ENCODE measurements at places on chromosomes 2 and 18.
A peak's percentile ranks its signal among the peaks of the same experiment; 100 is the strongest.

GRCh38 chr2:45000341-45000901 lies 8.8 kb downstream of the SIX2 start:
- DNase-seq: no peak

GRCh38 chr2:200298816-200299215 lies 7.7 kb upstream of the SPATS2L start:
- no peak for DNase-seq

DNA sequence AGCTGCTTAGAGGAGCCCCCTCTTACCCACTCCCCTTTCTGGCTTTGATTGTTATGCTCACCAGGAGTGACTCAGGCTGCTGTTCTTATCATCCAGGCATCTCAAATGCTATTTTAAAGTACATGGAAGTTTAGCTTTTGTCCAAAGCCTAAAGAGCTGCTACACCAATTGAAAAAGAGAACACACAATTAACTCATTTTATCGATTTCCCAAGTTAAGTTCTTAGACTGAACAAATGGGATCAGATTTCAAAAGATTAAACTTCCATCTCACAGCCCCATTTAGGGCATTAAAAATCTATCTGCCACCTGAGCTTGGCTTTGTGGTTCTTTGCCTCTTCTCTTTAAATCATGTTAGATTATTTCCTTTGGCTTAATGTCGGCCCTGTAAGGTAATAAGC lies 81.2 kb downstream of the MYO5B start:
- no peak for DNase-seq

- no peak for DNase-seq
Observed at GRCh38 chr2:212737392-212738172, 199.0 kb upstream of the ERBB4 start.

GRCh38 chr2:26299471-26300101 lies 46.4 kb upstream of the SELENOI start:
- no peak for DNase-seq

GRCh38 chr2:101463421-101463820 lies 11.5 kb downstream of the RFX8 start:
- DNase-seq: no peak

- no peak for DNase-seq
Observed at GRCh38 chr2:143802242-143802641, 673.0 kb downstream of the ARHGAP15 start.

DNA sequence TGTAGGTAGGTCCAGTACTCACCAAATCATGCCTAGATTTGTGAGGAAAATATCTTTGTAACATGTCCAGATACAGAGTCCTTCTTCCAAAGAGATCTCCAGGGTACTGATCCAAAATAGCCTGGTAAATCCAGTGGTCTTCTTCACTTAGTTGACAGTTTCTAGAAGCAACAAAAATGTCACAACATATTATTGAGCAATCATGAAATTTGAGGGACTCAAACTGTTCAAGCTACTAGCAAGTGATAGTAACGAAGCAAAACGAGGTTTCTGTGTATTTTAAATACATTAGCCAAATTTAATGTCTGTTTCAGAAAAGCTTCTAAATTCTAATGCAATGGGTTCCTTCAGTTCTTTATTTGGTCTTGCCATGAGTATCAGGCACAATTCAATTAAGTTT lies 142.8 kb downstream of the CCDC148 start:
- no peak for DNase-seq

GRCh38 chr18:23585007-23585871 lies 1.1 kb downstream of the NPC1 start:
- DNase-seq: peak; percentile 20

DNA sequence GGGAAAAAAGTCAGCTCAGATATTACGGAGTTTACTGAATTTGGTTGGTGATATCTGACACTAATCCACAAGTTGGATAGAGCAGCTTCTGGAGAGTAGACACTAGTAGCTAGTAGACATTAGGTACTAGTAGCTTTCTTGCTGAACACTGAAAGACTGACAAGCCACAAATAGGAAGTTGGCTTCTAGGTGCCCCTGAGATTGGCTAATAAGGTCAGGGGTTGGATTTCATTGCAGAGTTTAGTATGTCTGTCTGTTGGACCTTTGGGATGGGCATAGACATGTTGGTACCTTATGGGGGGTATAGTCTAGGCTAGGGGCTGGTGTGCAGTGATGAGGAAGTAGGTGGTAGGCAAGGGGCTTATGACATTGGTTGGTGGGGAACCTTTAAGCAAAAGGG lies 164.9 kb upstream of the LRRTM1 start:
- no peak for DNase-seq

- no peak for DNase-seq
Observed at GRCh38 chr2:7613831-7614230, 696.6 kb downstream of the RNF144A start.

GRCh38 chr2:39780825-39781600 lies 2.0 kb upstream of the THUMPD2 start:
- peak; percentile 21 for DNase-seq

DNA sequence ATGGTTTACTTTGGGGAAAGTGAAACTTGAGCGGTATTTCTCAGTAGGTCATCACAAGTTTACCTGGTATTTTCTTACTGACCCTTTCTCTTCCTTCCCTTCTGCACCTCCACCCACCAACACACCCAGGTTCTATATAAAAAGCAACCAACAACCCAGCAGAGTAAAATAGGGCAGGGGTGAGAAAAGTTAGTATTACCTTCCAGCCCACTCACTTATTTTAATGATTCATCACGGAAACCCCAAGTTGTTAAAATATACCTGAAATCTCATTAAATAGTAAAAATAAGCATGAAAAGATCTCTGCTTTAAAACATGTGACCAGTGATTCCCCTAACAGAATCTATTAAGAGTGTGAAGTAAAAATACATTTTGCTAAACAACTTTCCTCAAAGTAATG lies 306.1 kb downstream of the ZEB2 start:
- no peak for DNase-seq

DNA sequence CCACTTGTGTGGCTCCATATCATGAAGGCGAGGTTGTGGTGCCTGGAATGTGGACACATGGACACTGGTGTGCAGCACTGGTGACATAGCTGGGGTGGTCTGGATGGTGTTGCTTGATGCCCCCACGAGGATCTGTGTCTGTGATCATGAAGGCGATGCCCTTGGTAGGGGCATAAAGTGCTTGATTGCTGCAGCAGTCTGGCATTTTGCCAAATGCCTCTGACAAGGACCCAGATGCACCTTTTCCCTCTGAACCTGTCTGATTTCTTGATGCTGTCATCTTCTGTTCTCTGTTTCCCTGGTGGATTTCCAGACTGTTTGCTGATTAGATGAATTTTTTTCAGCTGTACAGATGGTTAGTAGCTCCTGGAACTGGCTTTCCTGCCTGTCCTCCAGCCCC lies 752.0 kb upstream of the HS6ST1 start:
- DNase-seq: no peak

DNA sequence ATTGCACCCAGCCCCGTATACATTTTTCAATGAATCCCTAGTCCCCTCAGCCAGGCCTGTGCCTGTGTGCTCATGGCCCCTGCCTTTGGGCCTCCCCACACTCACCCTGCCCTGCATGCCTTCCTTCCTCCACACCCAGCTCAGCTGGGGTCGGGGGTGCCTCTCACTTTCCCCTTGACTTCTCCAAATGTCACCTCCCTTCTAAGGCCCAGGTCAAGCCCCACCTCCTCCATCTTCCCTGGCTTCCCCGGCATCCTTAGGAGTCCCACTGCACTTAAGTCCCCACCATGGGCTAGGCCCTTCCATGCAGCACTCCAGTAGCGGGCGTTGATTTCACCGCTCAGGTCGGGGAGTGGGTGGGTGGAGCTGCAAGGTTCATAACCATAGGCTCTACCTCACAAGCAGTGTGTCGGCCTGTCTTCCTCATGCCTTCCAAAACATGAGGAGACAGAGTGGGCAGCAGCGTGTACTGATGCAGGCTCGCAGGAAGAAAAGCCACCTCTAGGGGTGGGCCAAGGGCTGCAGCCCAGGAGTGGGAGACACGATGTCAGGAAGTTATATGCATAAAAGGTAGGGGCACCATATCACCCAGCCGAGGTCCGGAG lies 47.7 kb downstream of the DNMT3A start:
- no peak for DNase-seq

GRCh38 chr2:122480501-122481243 lies 725.2 kb downstream of the TSN start:
- peak; percentile 42 for DNase-seq

DNA sequence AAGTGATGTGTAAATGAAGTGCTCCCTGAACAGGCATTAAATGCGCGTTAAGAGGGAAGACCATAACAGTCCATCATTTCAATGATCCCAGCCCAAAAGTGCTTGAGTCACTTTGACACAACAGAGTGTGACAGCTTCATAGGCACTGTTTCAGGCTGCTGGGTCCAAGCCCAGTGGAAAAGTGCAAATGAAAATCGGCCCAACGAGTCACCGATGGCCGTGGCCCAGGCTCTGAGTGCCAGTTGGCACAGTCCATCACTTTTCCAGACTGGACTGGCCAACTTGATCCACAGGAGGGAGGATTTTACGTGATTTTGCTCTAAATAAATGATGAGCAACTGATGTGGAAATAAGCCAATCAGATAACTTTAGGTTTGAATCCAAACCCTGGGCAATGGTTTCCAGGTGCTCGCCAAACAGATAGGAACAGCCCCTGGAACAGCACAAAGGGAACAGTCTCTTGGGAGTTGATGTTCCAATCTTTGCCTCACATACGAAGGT lies 114.0 kb downstream of the SP3 start:
- no peak for DNase-seq

- DNase-seq: no peak
Observed at GRCh38 chr18:75363446-75364225, 63.9 kb downstream of the SMIM21 start.

- DNase-seq: no peak
Observed at GRCh38 chr2:157068237-157068636, 189.3 kb upstream of the GALNT5 start.

- DNase-seq: no peak
Observed at GRCh38 chr2:177742851-177743250, 329.7 kb downstream of the PDE11A start.

DNA sequence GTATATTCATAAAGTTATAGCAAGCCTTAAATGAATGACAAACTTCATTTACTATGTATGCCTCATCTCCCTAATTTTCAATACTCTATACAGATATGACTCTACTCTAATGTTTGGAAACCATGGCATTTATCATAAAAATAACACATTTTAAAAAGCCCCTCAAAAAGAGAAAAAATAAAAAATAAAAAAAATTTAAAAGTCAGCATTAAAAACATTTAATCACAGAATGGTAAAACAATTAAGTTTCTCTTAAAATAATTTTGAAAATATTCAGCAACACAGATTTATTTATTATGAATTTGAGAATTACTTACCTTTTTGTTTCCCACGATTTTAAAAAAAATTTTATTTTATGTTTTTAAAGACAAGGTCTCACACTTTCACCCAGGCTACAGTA lies 65.0 kb upstream of the CDKL4 start:
- no peak for DNase-seq

- no peak for DNase-seq
Observed at GRCh38 chr2:234950435-234950729, 1.4 kb upstream of the SH3BP4 start.

GRCh38 chr18:74271635-74272034 lies 20.1 kb downstream of the CYB5A start:
- DNase-seq: no peak

DNA sequence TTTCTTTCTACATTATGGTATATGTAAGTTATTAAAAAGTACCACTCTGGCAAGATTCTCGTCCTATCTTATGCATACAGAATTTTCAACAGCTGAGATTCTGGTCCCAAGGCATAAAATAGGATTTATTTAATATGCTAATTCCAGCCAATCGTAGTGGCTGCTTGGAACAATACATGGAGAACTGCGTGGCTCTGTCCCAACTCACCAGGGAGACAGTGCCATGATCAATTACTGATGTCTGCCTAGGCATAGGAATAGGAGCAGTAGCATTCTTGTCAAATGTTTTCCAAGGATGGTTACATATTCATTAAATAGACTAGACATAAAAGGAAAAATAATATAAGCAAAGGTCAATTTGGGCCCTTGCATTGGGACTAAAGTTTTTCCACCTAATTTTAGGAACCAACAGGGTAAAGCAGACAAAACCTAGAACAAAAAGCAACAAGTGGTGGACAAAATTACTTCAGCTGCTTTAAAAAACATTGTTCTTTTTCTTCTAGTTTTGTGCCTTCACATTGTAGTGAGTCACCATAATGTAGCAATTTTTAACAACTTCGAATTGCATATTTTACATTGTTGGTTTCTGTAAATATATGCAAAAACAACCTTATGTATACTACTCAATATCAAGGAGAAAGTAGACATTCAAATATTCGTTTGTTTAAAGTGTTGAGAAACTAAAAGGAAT lies 232.8 kb upstream of the ATP5MC3 start:
- DNase-seq: no peak

GRCh38 chr2:224846161-224846560 lies 130.0 kb upstream of the CCDC195 start:
- DNase-seq: no peak

DNA sequence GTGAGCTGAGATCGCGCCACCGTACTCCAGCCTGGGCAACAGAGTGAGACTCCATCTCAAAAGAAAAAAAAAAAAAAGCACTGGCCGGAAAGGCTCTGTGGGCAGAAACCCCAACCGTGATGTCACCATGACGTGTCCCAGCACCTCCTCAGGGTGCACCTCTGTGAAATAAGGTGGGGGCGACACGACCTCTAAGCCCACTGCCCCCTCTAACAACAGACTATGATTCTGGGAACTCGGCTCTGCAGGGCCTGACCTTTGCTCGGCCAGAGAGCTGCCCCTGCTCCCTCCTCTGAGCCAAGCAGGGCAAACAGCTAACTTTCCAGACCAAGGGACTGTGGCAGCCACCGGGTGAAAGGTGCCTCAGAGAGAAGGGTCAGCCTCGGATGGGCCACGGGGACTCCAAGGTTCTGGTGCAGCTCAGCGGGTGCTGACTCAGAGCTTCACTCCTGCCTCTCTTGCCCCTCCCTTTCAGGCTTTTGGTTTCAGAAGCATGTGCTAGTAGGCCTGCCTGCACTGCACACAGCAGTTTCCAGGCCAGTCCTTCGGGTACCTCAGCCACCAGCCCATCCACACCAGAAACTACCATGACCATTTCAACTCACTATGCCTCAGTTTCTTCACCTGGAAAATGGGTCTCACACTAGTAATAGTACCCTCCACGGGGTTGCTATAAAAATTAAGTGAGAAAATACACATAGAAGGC lies 8.0 kb downstream of the TMBIM1 start:
- no peak for DNase-seq

DNA sequence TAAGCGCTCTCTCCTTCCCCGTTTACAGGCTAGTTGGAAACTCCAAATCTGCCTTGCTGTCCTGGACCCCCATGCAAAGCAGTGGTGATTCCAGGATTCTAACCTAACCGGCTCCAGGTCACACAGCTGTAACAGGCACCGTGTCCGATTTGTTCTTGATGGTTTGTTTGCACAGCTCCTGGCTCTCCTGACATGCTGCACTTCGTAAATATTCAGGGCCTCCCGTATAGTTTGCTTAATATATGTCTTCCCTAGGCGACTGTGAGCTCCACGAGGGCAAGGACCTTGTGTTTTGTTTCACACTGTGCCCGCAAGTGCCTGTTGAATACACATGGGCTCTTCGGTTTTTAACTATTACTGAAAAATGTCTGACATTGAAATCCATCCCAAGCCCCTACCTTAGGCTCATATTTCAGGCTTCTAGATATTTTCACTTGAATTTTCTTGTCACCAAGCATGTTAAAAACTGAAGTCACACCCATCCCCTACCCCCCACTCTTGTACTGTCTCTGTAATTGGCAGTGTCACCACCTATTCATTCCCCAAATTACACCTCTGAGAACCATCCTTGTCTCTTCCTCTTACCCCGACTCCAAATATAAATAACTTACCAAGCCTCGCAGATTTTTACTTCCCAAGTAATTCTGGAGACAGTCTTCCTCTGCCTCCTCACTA lies 1.0 kb upstream of the PUM2 start:
- DNase-seq: no peak
